ENCODE measurements at places on chromosomes 12 and 14.

DNA sequence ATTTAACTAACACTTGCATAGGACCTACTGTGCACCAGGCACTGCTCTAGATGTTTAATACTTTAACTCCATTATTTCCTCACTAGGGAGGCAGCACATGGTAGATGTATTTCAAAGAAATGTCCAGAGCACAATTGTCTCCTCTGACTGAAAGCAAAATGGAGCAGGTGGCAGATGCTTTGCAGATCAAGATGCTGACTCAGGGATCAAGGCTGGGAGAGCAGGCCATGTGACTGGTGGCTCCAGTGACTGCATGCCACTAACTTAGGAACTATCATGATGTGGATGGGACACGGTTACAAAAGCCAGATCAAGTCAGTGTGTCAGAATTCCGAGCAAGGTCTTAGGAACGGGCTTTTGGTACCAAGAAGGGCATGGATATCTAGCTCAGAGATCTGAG lies 28.2 kb downstream of the SERPINA11 start:
- no peak for DNase-seq

GRCh38 chr12:144650-145284 lies 69.2 kb downstream of the SLC6A12 start:
- DNase-seq: peak; percentile 53

- no peak for DNase-seq
These were observed 10.3 kb downstream of the NFATC4 start for GRCh38 chr14:24378327-24378726.

GRCh38 chr14:57707219-57707618 lies 158.7 kb downstream of the SLC35F4 start:
- no peak for DNase-seq

DNA sequence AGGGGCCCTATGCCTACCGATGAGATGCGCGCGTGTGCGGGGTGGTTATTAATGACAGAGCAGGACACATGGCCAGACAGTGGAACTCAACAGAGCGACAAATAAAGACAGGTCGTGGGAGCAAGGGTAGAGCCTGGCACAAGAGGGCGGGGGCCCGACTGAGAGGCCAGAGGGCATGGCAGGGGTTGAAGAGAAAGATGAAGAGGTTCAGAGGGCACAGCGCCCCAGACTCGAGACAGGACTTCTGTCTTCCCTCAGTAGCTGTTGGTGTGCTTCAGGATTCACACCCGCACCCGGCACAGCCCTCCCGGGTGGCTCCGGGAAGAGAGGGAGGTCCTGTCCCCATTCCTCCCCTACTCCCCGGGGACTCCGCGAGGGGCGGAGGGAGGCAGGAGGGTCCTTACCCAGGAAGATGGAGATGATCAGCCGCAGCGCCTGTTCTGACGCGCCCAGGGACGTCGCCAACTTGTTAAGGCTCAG lies 366 bp downstream of the LPCAT3 start:
- DNase-seq: no peak

DNA sequence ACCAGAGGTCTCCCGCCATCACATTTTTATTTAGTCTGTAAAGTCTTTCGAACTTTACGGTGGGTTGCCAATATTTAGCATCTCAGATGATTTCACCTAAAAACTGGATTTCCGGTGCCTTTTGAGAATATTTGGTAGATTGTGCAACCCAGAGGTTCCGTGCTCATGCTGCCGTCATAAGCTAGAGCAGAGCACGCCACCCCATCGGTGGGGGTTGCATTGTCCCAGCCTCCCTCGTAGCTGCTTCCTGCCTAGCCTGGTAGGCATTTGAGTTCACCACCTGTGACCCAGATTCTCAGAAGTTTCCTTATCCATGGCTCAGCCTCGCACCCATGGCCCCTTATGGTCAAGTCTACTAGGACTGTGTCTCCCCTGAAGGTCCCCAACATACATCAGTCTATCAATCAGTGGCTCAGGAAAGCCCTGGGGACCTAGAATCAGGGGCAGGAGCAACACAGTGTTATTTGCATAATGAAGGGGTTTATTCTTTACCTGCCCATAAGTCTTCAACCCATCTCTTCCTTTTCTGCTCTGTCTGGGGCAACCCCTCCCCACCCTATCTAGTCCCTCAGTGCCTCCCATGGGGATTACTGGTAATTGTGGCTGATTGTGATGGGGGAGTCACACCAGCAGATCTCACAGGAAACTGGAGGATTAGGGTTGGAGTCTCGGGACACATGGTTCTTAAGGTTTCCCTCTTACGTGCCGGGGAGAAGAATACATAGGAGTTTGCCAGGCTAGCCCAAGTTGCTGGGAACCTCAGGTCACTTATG lies 152.3 kb downstream of the PHETA1 start:
- no peak for DNase-seq

GRCh38 chr12:26302776-26303175 lies 107.4 kb downstream of the SSPN start:
- DNase-seq: no peak

DNA sequence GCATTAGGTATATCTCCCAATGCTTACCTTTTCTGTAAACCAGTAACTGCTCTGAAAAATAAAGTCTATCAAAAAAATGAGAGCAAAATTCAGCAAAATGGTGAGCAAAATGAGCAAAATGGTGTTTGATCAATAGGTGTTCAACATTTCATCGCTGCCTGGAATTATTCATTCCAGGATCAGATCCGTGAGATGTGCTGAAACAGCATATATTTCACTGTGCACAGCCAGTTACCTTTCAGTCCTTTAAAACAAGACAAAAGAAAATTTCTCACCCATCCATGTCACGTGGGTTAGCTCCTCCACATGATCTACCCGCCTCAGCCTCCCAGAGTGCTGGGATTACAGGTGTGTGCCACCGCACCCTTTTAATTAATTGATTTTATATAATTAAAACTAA lies 8.1 kb upstream of the FGF23 start:
- DNase-seq: no peak

DNA sequence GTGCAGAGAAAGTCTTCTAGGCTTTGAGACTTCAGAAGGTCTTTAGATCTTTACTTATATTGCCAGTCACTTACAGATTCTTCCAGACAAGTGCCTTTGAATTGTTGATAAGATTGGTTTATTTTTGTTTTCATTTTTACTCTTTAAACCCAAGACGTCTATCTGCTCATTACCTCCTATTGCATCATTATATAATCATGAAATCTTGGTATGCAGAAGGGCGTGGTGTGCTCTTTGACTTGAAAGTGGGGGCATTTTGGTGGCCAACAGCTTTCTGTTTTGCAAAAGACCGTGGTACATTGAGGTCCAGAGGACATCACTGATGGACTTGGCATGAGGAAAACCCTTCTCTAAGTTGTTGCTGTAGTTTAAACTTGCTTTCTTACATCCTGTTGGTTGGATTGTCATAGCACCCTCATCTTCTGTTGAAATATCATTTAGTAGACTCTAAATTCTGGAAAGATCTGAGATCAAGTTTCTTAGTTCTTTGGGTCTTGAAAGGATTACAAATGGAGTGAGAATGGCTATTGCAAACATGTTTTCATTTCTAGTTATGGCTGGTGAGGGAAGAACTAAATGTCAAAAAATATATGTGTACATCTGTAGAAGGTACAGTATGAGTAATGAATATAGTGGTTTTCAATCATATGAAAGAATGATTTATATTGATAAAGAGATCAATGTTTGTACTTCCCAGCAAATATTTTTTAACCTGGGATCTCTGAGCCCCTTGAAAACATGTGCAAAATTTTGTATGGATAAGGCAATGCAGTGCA lies 441.8 kb downstream of the NRXN3 start:
- DNase-seq: no peak

DNA sequence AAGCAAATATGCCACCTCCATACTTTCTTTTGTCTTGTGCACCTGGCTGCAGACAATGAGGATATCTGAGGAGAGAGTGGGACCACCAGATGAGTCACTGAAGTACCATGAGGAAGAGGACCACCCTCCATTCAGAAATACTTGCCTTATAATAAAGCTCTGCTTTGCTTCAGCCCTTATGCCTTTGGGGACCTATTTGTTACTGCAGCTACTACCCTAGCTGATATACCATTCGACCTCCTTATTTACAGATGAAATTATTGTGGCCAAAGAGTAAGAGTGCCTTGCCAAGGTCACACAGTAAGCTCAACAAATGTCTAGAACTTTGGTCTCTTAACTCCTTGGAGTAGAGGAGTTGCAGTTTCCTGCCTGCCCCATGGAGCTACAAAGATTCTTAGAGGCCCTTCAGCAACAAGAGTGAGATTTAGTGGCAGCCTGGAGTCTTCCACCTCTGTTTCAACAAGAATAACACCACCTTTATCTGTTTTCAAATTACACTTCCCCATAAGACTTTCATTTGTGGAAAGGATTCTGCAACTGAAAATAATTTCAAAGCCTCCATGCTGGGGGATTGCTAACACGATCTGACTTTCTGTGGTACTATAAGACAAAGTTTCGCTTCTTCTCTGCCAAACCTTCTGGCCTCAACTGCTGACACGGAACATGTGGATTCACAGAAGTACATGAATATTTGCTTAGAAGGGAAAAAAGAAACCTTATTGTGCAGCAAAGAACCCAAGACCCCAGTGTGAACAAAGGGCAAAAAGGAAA lies 3.6 kb downstream of the CMKLR1 start:
- no peak for DNase-seq

- DNase-seq: no peak
These were observed 6.2 kb upstream of the CCT2 start for GRCh38 chr12:69579029-69579428.

- DNase-seq: no peak
These were observed 188.2 kb downstream of the TMTC2 start for GRCh38 chr12:82874945-82875344.

- DNase-seq: no peak
These were observed 87.9 kb upstream of the IGF1 start for GRCh38 chr12:102568276-102568675.

- DNase-seq: peak; percentile 40
These were observed 69.6 kb downstream of the MOK start for GRCh38 chr14:102235275-102235897.

DNA sequence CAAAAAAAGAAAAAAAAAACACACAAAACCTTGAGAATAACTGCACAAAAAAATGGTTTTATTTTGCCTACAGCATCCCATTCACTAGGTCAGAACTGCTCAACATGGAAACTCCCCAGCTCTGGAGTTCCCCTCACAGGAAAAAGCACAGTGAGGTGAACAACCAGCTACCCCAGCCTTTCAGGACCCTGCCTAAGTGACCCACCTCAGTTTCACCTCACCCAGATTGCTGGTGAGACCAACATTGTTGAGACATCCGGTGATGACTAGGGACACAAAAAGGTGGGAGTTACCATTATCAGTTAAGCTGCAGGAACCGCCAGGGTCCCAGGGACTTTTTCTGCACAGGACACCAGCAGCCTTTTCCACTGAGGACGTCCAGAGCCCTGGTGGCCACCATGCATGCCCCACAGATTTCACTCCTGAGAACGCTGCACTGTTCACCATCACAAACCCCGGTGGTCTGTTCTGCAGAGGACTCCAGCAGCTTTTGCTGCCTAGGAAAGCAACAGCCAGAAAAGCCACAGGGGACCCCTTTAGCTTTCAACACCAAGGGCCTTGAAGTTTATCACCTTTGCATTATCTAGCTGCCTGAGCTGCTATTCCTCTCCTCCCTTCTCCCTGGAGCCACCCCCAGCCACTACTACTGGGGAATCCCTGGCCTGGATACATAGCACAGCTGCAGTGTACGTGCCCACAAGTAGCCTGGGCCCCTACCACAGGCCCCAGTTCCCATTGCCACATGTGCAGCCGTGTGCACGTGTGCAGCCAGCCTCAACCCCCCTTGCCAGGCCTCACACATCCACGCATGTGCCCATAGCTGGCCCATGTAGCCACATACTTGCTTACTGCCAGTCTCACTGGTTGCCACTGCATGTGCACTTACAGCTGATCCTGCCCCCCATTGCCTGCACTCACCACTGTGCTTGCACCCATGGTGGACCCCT lies 62.5 kb upstream of the FAR2 start:
- no peak for DNase-seq

- no peak for DNase-seq
These were observed 25.4 kb downstream of the CGRRF1 start for GRCh38 chr14:54535126-54535525.

GRCh38 chr12:127900386-127900785 lies 366.6 kb upstream of the TMEM132C start:
- no peak for DNase-seq

DNA sequence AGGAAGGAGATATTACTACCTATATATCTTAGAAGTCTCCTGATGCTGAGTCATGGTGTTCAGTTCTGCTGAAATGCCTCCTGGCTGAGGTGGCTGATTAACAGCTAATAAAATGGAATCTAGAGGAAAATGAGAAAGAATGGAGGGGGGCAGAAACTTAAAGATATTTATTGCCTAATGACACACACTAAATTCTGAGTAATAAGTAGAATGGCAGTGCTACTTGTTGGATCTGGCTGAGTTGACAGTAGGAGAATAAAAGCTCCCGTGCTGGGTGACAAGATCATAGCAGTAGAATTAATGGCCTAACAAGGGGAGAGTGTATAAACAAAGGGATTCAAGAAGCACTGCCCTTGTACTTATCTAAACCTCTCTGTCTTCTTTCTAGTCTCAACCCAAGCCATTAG lies 137.5 kb downstream of the CNTN1 start:
- peak; percentile 28 for DNase-seq

- peak; percentile 66 for DNase-seq
These were observed 25.3 kb upstream of the GPR132 start for GRCh38 chr14:105090493-105091053.

GRCh38 chr12:103561174-103561573 lies 25.9 kb upstream of the STAB2 start:
- no peak for DNase-seq

DNA sequence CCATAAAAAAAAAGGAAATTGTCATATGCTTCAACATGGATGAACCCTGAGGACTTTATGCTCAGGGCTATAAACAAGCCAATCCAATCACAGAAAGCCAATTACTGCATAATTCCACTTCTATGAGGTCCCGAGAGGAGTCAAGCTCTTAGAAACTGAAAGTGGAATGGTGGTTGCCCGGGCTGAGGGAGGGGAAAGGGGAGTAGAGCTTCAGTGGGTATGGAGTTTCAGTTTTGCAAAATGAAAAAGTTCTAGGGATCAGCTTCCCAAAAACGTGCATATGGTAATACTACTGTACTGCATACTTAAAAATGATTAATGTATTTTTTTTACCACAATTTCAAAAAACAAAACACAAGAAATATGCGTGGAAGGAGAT lies 52.0 kb downstream of the RNF34 start:
- DNase-seq: no peak

DNA sequence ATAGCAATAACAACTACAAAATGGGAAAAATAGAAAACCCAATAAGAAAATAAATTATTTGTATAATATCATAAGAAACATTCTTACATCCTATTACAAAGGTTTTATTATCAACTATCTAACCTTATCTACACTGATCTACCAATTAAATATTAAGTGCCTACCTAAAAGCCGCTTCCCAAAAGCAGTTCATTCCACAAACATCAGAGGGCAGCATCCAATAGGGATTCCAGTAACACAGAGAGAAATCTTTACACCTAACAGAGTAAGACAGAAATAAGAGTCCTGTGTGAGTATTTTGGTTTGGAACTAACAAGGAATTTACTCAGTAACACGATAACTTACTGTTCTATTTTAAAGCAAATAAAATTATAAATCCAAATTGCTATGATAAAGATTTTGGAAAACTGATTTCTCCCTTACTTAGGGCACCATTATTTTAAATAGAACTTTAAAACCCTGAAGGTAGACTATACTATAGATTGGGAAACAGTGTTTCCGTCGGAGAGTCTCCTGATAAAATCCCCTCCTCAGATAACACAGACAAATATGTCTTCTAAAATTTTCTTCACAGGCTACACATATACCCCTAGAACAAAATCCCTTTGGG lies 15.0 kb downstream of the GXYLT1 start:
- peak; percentile 47 for DNase-seq

- no peak for DNase-seq
These were observed 58.6 kb downstream of the GXYLT1 start for GRCh38 chr12:42086031-42086430.
